ENCODE measurements at places on chromosomes 1 and 21.

GRCh38 chr1:79694241-79694640, 687.7 kb upstream of the ADGRL4 start:
- DNase-seq: no peak

DNA sequence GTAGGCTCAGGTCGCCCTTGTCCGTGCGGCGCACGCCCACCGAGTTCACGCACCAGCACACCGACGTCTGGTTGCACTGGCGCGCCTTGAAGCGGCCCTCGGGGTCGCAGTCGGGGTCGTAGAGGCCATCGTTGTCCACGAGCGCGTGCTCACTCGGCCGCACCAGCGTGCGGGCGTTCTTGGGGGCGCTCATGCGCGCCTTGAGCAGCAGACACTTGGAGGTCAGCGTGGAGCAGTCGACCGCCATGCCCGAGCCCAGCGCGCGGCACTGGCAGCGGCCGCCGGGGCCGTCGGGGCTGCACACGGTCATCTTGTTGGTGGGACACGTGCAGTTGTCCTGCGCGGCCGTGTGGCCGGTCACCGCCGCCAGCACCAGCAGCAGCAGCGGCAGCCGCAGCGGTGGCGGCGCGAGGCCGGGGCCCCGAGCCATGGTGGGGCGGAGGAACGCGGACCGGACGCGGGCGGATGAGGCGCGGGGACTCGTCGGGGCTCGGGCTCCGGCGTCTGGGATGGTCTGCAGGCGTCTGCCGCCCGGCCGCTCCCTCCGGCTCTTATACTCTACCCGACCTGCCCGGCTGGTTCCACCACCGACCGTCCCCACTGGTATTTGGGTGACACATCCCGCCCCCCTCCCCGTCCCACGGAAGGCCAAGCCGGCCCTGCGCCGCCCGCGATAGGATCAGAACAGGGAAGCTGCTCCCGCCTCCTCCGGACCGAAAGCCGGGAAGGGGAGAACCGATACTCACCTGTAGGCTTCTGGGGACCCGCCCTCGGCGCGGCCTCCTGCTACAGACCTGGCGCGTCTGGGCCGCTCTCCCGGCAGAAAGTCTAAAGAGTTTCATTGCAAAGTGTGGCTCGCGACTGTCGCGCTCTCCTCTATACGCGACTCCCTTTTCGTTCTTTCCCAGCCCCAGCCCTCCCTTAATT, at the start of gene TACSTD2:
Gene TACSTD2, minus strand, starts transcription at position 526 of the 927 bp plus-strand sequence. Its CDS starts 96 bp downstream, at position 430.
- no peak for DNase-seq

- no peak for DNase-seq
These were observed 58.1 kb upstream of the ADAMTS5 start for GRCh38 chr21:27024971-27025370.

DNA sequence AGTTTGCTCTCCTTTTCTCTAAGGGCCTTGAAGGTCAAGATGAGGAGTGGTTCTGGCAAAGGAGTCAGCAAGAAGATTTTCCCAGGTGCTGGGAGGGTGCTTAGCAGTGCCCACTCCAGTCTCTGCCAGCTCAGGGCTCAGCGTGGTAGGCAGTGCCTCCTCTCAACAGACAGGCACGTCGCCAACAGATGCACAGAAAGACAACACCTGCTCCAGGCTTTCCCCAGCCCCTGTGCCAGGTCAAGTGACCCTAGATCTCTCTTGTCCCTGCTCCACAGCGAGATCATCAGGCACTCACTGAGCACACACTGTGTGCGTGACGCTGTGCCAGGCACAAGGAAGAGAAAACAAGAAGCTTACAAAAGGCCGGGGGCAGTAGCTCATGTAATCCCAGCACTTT, 86.0 kb downstream of the CASZ1 start:
- no peak for DNase-seq

DNA sequence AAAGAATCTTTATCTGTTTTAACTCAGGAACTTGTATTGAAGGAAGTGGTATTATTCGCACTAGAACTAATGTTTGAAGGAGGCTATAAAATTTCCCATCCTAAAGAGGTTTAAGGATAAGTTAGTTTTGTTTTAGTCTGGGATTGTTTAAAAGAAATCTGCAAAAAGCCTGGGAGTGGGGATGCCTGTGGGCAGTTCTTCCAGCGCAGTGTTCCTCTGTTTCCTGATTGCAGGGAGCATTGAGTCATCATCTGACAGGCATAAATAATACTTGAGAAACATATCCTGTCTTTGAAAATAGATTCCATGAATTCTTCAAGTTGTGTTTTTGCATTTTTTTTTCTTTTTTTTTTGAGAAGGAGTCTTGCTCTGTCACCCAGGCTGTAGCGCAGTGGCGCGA, 350.8 kb upstream of the PTBP2 start:
- peak; percentile 45 for DNase-seq

DNA sequence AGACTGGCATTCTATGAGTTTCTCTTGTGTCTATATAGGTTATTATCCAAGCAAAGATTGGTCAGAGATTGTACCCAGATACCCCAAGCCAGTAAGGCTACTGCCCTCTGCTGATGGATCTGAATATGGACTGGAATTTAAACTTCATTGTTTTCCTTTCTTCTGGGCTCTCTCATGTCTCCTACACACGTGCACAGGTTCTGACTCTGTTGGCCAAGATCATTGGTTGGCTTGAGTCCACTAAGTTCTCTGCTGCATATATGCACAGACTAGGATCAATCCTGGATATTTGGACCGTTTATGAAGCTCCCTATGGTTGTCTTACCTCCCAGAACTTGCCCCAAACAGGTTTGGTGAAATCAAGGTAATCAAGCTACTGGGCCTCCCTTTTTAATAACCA, 69.7 kb downstream of the CC2D1B start:
- peak; percentile 31 for DNase-seq

DNA sequence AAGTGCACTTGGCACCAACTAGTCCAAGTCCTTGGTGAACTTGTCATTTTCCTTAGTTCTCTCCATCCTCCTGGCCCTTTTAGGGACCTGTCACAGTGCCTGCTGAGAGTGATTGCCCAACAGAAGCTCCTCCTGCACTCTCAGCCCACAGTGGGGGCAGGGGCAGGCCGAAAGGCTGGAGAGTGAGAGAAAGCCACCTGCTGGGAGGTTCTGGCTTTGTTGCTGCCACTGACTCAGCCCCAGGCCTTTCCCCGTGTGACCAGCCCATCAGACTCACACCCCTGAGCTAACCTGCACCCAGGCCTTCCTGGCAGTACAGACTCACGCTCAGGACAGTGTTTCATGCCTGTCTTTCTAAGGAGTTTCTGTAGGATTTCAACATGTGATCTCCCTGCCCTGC, 17.1 kb upstream of the PROK1 start:
- peak; percentile 24 for DNase-seq

- DNase-seq: no peak
These were observed 2.0 kb downstream of the KDM4A start for GRCh38 chr1:43651902-43652301.

- DNase-seq: no peak
These were observed 27.8 kb upstream of the TNFSF4 start for GRCh38 chr1:173234899-173235298.

- DNase-seq: no peak
These were observed 54.9 kb upstream of the AJAP1 start for GRCh38 chr1:4599521-4599920.

DNA sequence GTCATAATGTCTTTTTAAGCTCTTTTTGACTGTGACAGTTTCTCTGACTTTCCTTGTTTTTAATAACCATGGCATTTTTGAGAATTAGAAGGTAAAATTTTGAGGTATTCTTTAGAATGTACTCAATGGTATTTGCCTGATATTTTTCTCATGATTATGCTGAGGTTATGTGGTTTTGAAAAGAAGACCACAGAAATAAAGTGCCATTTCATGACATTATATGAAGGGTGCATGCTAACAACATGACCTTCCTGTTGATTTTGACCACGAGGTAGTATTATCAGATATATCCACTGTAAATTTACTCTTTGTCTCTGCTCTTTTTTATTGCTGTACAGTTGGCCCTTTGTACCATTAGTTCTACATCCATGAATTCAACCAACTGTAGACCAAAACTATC, 1418.5 kb downstream of the PLA2G4A start:
- DNase-seq: no peak

GRCh38 chr1:25430967-25431881, 527 bp downstream of the MACO1 start:
- no peak for DNase-seq

- DNase-seq: no peak
These were observed 143.6 kb downstream of the VAV3 start for GRCh38 chr1:107821340-107821739.

DNA sequence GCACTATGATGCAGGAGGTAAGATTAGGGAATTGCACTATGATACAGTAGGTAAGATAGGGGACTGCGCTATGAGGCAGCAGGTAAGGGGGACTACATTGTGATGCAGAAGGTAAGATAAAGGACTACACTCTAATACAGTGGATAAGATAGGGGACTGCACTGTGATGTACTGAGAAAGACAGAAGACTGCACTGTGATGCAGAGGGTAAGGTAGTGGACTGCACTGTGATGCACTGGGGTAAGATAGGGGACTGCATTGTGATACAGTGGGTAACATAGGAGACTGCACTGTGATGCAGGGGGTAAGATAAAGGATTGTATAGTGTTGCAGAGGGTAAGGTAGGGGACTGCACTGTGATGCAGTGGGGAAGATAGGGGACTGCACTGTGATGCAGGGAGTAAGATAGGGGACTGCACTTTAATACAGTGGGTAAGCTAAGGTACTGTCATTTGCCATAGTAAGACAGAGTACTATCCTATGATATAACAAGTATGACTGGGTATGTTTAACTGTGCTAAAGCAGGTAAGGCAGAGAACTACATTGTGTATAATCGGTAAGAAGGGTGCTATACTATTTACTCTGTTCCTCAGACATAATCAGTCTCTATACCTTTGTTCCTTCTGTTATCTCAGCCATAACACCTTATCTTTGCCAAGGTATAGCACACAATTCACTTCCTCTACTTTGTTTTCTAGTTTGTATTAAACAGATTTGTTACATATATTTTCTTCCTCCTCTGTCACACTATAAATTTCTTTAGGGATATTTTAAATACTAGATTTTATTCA, 208.5 kb downstream of the BARHL2 start:
- no peak for DNase-seq

DNA sequence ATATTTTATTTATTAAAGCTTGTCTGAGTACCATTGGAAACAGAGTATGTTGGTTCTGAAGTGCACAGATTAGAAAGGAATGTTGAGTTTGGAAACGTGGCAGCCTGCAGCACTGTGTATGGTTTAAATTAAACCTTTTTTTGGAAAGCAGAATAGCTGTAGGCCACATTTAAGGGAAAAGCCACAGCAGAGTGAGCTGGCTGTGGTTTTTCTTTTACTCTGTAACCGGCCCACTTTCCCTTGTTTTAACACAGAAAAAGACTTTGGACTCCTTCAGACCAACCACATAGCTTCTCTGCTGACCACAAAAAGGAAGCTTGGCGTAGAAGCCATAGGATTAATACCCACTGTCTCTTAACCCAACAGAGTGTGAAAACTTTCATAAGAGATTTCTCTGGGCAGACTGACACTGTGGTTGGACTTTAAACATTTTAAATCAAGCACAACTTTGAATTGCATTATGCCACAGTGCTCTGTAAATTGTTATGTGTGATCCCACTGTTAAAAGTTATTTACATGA, 75.2 kb downstream of the NFIA start:
- no peak for DNase-seq

- DNase-seq: no peak
These were observed 67.9 kb downstream of the KAZN start for GRCh38 chr1:14666373-14666772.

DNA sequence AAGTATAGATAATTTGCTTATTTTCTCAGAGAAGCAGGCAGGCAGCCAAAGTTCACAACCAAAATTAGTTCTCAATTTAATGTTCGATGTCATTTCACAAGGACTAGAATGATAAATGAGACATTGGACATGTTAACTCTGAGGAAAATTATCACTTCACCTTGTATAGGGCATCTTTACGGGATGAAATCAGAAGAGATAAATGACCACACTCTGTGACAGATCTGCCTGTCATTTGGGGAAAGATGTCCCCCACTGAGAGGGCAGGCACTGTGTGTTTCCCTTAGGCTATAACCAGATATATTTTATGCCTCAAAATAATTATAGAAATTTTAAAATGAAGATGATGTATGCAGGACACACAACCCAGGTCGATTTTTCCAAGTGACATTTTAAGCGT, 642.9 kb downstream of the BRINP3 start:
- no peak for DNase-seq

GRCh38 chr1:112172294-112172882, 182.9 kb upstream of the KCND3 start:
- DNase-seq: peak; percentile 8

DNA sequence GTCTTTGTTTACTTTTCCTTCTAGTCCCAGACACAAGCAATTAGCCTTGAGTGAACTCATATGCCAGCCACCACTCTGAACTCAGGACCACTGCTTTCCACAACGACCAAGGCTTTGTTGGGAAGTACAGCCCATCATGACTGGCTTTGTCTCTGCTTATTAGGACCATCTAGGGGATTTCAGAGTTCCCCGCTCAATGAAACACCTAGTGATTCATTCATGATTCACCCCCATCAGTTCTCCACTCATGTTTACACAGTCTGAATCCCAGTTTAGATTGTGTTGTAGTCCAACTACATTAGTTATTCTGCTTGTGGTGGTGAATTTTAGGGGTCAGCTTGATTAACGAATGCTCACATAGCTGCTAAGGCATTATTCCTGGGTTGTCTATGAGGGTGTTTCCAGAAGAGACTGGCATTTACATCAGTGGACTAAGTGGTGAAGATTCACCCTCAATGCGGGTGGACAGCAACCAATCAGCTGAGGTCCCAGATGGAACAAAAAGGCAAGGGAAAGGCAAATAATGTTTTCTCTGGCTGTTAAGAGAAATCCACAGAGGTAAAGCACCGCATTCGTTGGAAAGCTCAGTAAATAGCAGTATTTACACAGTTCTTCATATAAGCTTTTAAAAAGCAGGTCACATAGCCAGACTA, 122.7 kb downstream of the RGS21 start:
- DNase-seq: peak; percentile 57

GRCh38 chr1:18947570-18947969, 8.9 kb downstream of the IFFO2 start:
- no peak for DNase-seq

- DNase-seq: no peak
These were observed 17.6 kb downstream of the TMPRSS2 start for GRCh38 chr21:41490330-41490729.

DNA sequence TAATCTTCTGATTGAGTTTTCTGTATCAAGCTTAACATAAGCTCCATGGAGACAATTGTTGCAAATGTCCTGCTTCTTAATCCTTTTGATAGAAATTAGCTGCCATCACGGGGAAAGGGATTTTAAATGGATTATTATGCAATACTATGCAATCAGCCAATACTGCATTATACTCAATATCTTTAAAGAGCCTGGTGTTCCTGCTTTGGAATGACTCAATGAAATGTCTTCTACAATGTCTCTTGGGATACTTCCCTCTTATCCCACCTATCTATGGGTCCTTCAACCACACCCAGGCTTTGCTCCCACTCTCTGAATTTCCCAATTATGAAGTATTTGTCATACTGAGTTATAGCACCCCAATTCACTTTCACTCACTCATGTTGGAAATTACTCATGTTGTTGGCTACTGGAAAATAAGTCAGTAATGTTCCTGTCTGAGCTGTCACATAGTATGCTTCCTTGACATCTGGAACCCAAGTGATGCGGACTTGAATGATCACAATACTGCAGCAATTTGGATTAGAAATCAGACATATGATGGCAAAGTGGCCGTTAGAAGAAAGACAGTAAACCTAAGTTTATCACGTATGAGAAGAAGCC, 85.0 kb downstream of the TPR start:
- DNase-seq: no peak

GRCh38 chr1:199545780-199546179, 481.7 kb upstream of the NR5A2 start:
- no peak for DNase-seq

GRCh38 chr1:161531986-161532643, 7.8 kb downstream of the HSPA6 start:
- DNase-seq: no peak

Data from retinal pigment epithelial cell (primary cell).